ENCODE measurements at places on chromosomes 5 and 9. TPM values are rescaled to one million over a fixed set of nuclear protein-coding genes. Genes with fewer than 3 reads are reported as not detected.

The PRDM9 gene
- not detected for total RNA-seq

The GNPDA1 gene
- total RNA-seq, result 26.5 TPM

The CACNA1B gene
- 0.14 TPM for total RNA-seq

The AJM1 gene
- total RNA-seq, result 7.3 TPM

The ZDHHC11 gene
- total RNA-seq, result 4.2 TPM

The IQGAP2 gene
- total RNA-seq, result 17.6 TPM

The TAF1L gene
- not detected for total RNA-seq

DNA sequence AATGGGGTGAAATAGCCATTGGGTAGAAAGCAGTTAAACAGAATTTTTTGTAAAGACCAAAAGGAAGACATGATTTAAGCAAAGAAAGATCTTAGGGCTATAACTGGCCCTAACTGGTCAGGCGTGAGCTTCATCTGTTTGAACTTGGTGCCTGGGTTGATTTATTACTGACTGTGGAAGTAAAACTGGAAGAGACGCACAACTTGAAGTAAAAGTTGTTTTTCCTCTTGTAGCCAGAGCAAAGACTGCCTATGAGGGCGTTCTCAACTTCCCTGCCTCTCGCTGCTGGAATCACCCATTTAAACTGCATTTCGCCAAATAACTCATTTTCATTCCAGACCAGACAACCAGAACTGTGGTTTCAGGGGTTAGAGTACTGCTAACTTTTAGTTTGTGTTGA, 1.5 kb downstream of the THBS4 start:
- H3K27ac ChIP-seq, result no peak overlapping the region
- no peaks in the 10 kb centered on the region for H3K36me3 ChIP-seq
- no peak overlapping the region for H3K4me3 ChIP-seq
- no peaks in the 10 kb centered on the region for H3K4me1 ChIP-seq
- no peaks in the 10 kb centered on the region for H3K27me3 ChIP-seq
- no peak for DNase-seq

- DNase-seq, result no peak
- H3K27me3 ChIP-seq, result no peaks in the 10 kb centered on the region
- H3K36me3 ChIP-seq, result no peaks in the 10 kb centered on the region
- no peak overlapping the region for H3K4me3 ChIP-seq
Measured at GRCh38 chr9:117936185-117937130, 232.3 kb downstream of the TLR4 start.

- H3K4me1 ChIP-seq, result no peaks in the 10 kb centered on the region
- H3K27ac ChIP-seq, result no peak overlapping the region
Measured at GRCh38 chr5:142181547-142182163, 73.1 kb downstream of the NDFIP1 start.

GRCh38 chr9:89047667-89048066, 56.4 kb downstream of the S1PR3 start:
- H3K4me1 ChIP-seq, result no peaks in the 10 kb centered on the region
- no peaks in the 10 kb centered on the region for H3K27me3 ChIP-seq
- H3K27ac ChIP-seq, result no peak overlapping the region
- H3K4me3 ChIP-seq, result no peak overlapping the region

GRCh38 chr9:133162861-133163503, 732 bp downstream of the GBGT1 start:
- H3K4me3 ChIP-seq, result peak overlapping the region; percentile 80
- DNase-seq, result no peak
- H3K4me1 ChIP-seq, result no peaks in the 10 kb centered on the region
- no peaks in the 10 kb centered on the region for H3K27me3 ChIP-seq
- H3K27ac ChIP-seq, result peak overlapping the region; percentile 19

- no peak overlapping the region for H3K4me3 ChIP-seq
- no peaks in the 10 kb centered on the region for H3K36me3 ChIP-seq
- no peaks in the 10 kb centered on the region for H3K4me1 ChIP-seq
- H3K27me3 ChIP-seq, result no peaks in the 10 kb centered on the region
Measured at GRCh38 chr9:15096972-15097371, 186.7 kb upstream of the FREM1 start.

- H3K4me3 ChIP-seq, result no peak overlapping the region
- DNase-seq, result no peak
- H3K4me1 ChIP-seq, result no peaks in the 10 kb centered on the region
- no peaks in the 10 kb centered on the region for H3K36me3 ChIP-seq
Measured at GRCh38 chr5:3417376-3417943, 178.2 kb upstream of the IRX1 start.

DNA sequence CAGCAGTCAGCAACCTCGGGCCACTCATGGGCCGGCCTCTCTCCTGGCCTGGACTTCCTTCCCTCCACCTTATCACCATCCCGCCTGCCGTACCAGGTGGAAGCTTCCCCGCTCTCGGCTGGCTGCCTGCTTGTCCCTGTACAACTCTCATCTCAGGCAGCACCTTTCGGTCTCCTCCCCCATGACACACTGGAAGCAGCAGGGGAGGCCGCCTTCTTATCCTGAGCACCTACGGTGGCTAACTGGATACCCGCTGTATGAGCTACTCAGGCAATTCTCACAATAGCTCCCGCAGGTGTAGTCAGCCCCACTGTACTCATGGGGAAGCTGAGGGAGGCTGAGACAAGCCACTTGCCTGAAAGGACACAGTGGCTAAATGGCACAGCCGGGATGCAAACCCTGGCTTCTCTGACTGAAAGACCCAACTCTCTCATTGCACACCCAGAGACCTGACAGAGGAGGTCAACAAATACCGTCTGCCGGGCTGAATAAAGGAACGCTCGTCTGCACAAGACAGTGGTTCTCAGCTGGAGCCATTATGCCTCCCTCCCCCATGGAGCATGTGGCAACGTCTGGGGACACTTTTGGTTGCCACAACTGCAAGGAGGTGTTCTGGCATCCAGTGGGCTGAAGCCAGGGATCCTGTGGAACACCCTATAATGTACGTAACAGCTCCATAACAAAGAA, 9.6 kb downstream of the STK10 start:
- no peaks in the 10 kb centered on the region for H3K27me3 ChIP-seq
- H3K4me1 ChIP-seq, result peaks cover 3% of the 10 kb centered on the region

DNA sequence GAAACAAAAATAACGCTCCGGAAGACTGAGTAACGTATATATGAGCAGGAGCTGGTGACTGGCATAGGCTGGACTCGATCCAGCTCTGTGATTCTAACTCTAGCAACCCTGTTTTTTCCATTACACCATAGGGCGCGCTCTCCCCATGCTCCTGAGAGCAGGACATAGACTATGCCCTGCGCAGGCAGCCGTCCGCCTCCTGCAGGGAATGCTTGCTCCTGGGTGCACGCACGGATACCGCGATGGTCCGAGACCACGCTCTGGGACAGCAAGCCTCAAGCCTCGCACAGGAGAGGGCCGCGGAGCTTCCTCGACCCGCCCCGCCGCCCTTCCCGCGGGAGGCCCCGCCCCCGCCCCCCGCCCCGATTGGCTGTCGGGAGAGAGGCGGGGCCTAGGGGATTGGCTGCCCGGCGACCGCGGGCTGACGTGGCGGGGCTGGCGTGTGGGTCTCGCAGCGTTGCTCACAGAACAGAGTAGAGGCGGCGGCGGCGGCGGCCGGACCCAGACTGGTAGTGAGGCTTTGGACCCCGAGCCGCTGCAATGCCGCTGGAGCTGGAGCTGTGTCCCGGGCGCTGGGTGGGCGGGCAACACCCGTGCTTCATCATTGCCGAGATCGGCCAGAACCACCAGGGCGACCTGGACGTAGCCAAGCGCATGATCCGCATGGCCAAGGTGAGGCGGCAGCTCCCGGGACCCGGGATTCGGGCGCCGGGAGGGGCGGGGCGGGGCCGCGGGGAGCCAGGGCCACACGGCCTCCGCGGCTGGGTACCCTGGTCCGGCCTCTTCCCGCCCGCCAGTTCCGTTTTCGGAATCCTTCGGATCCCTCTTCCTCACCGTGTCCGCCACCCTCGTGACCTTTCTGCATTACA, at the start of gene NANS:
Gene NANS, plus strand, starts transcription at position 464 of the 869 bp plus-strand sequence. Its CDS starts 77 bp downstream, at position 541.
- peak within 1 kb of the TSS; percentile 90 for H3K4me3 ChIP-seq
- H3K27ac ChIP-seq, result peak within 1 kb of the TSS; percentile 96
- DNase-seq, result peak; percentile 79
- H3K4me1 ChIP-seq, result peaks cover 5% of the 10 kb centered on the region
- H3K27me3 ChIP-seq, result no peaks in the 10 kb centered on the region
- H3K36me3 ChIP-seq, result no peaks in the 10 kb centered on the region

- no peaks in the 10 kb centered on the region for H3K36me3 ChIP-seq
- no peak overlapping the region for H3K4me3 ChIP-seq
- no peaks in the 10 kb centered on the region for H3K27me3 ChIP-seq
- H3K27ac ChIP-seq, result no peak overlapping the region
Measured at GRCh38 chr5:96909003-96909402, 26.9 kb upstream of the LNPEP start.

DNA sequence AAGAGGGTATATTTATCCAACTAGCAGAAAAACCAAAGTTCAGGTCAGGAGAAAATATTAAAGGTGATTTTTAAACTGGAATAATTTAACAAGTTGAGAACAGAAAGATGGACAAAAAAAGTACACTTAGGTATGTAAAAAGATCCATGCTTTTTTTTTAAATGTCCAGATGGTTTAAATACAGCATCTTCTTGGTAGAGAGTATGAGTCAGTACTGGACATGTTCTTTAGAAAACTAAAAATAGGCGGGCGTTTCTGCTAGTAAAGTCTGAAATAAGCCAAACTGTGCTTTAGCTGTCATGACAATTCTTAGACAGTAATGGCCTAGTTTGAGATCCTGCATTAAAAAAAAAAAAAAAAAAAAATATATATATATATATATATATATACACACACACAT, 255.9 kb upstream of the ST8SIA4 start:
- H3K27me3 ChIP-seq, result no peaks in the 10 kb centered on the region
- no peaks in the 10 kb centered on the region for H3K36me3 ChIP-seq
- no peak for DNase-seq
- H3K27ac ChIP-seq, result no peak overlapping the region

GRCh38 chr9:129414377-129414992, 206.4 kb downstream of the C9orf50 start:
- H3K27ac ChIP-seq, result peak overlapping the region; percentile 100
- H3K27me3 ChIP-seq, result no peaks in the 10 kb centered on the region
- H3K4me1 ChIP-seq, result peaks cover 27% of the 10 kb centered on the region
- no peaks in the 10 kb centered on the region for H3K36me3 ChIP-seq

DNA sequence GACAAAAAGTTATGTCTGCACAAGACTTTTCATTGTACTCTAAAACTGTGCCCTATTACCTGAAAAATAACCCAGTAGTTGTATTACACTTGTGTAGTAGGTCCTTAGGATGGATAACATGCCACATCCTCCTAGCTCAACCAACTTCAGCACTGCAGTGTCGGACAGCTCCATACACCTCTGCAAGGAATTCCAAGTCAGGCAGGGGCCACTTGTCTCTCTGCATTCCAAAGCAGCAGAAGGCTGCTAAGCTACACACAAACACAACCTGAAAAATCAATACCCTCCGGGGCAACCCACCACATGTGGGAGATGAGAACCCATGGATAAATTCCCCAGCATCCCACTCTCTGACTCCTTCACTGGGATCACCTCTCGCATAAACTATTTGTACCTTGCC, 50.2 kb downstream of the MED10 start:
- no peaks in the 10 kb centered on the region for H3K36me3 ChIP-seq
- H3K4me1 ChIP-seq, result no peaks in the 10 kb centered on the region
- H3K27me3 ChIP-seq, result no peaks in the 10 kb centered on the region
- H3K4me3 ChIP-seq, result no peak overlapping the region

Measured in thoracic aorta (tissue), 2 donors.